Endothelial cell of coronary artery (primary cell): ENCODE measurements at places on chromosomes 13 and 19. TPM values are rescaled to one million over a fixed set of nuclear protein-coding genes. Genes with fewer than 3 reads are reported as not detected.

ATP8A2 gene
- under 0.01 TPM in 2 replicates for total RNA-seq

CDX2 gene
- not detected in 2 replicates for total RNA-seq

IGSF23 gene
- total RNA-seq, result 0.27 and 0.28 TPM in 2 replicates

IER2 gene
- total RNA-seq, result 21.3 and 21.8 TPM in 2 replicates

AP1M2 gene
- total RNA-seq, result 0.09 TPM in 1 of 2 replicates, not detected in the other

CYP2A6 gene
- total RNA-seq, result not detected in 2 replicates

BRSK1 gene
- total RNA-seq, result 0.36 and 2.0 TPM in 2 replicates

ZNF208 gene
- 0.38 TPM in 1 of 2 replicates, not detected in the other for total RNA-seq
